ENCODE measurements at places on chromosomes 4 and X.
A peak's percentile ranks its signal among the peaks of the same experiment; 100 is the strongest.

DNA sequence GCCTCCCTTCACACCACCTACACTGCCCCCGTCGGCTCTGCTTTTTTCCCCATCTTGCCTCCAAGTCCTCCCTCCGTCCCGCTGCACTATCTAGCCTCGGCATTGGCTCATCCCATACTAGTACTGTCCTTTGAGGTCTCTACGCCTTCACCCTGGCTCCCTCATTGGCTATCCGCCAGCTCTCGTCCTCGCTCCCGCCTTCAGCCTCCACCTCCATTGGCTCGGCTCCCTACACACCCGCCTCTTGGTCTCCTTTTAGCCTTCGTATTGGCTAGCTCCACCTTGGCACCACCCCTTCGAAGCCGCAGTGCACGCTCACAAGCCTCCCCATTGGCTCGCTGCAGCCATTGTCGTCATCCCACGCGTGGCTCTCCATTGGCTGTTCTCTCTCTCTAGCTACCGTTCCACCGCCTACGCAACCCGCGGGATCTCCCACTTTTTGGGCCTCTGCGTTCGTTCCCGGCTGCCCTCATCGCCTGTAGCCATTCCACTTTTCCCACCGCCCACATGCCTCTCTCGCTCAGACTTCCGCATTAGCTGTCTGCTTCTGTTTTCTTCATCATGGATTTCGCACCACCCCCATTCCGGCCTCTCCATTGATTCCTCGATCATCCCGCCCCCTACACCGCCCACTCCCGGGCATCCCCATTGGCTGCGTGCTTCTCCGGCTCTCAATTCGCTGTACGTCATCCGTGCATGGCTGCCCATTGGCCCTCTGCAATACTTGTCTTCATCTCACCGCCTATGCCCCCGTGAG is 405 bp upstream of the PPP1R3F start:
- peak; percentile 94 for DNase-seq

GRCh38 chr4:13918991-13919441 is 291.5 kb upstream of the BOD1L1 start:
- no peak for DNase-seq

GRCh38 chr4:41104155-41104554 is 110.2 kb downstream of the APBB2 start:
- no peak for DNase-seq

- no peak for DNase-seq
These were observed 53.5 kb downstream of the CHST7 start for GRCh38 chrX:46627062-46627461.

GRCh38 chr4:79232540-79232939 is 93.3 kb downstream of the NAA11 start:
- DNase-seq: no peak

- no peak for DNase-seq
These were observed 177.5 kb upstream of the NUDT10 start for GRCh38 chrX:51155157-51155556.
